NCI-H2081 treated with DMSO at 0.1 percent for 48 hours (cell line): ENCODE measurements at places on chromosomes 1 and 21.
A peak's percentile ranks its signal among the peaks of the same experiment; 100 is the strongest.

DNA sequence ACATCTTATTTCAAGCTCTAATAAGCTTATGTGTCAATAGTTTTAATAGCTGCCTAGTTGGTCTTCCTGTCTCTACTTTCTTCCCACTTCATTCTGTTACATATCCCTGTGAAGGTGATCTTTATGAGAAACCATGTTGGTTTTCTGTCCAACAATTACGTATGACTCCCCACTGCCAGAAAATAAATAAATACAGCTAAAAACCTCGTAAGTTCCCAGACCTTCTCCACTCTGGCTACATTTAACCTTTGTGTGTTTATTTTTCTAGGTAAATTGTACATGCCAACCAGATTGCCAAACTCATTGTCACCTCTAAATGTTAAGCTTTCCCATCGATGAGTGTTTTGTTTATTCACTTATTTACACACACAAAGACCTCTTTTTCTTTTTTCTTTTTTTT lies 147.2 kb downstream of the CRB1 start:
- DNase-seq = no peak

DNA sequence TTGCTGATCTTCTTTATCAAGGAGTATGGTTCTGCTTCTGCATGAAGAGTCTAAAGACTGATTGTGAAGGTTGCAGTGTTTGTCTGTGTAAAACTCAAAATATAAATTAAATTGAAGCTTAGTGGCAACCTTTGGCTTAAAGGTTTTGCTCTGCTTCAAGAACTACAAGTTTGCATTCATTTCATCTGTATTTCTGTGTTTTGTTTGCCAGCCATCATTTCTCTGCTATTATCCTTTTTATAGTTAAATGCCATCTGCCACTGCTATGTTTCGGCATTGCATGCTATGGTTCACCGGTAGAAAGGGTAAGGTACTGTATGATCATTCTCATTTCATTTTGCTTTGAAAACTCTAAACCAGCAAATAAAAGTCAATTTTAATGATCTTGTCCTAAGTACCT lies 52.9 kb downstream of the OSBPL9 start:
- DNase-seq = no peak

GRCh38 chr1:240399381-240399780 lies 212.6 kb downstream of the GREM2 start:
- DNase-seq = no peak

DNA sequence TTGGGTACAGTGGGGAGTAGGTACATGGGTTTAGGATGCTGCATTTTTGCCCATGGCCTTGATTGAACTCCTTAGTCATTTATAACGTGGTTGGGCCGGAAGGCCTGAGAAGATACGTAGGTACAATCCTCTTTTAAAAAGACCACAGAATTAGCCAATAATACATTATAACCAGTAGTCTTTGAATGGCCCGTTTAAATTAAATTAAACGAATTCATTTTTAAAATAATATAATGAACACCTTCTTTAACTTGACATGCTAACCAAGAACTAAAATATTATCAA lies 20.1 kb upstream of the ADAR start:
- DNase-seq = no peak

- no peak for DNase-seq
Measured at GRCh38 chr1:245172026-245172425, 17.2 kb downstream of the KIF26B start.

GRCh38 chr1:99986656-99987225 lies 16.9 kb downstream of the SLC35A3 start:
- DNase-seq = no peak

DNA sequence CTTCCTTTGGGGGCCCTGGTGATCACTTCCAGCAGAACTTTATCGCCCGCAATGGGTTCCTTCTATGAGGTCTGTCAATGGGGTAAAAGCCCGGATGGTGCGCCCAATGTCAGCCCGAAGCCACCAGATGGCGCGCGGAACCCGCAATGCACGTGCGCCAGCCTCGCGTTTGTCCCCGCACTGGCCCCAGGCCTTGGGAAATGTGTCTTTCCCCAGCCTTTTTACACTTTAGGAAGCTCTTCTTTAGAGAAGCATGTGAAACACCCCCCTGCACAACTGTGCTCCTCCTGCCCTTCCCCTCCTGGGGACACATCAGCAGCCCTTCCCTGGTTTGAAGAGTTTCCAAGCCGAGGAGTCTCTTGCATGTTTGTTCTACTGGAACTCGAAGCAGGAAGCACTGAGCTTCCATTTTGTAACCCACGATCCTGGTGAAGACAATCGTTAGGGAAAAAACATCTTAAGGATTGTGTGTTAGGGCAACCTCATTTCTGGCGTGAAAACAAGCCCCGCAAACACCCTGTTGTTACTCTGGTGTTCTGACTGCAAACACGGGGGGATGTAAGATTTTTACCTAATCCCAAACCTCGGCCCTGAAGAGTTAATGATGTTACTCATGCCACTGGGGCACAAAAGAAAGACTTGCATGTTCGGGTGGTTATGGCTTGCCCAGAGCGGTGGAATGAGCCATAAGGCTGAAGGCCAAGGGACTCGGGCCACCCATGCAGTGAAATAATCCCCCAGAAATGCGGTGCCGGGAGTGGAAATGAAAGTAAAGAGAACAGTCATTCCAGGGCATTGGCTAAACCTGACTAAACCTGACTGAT lies 20.4 kb upstream of the TARBP1 start:
- DNase-seq = peak; percentile 60
